T-helper 22 cell (primary cell): ENCODE measurements at places on chromosomes 7 and 10.

DNA sequence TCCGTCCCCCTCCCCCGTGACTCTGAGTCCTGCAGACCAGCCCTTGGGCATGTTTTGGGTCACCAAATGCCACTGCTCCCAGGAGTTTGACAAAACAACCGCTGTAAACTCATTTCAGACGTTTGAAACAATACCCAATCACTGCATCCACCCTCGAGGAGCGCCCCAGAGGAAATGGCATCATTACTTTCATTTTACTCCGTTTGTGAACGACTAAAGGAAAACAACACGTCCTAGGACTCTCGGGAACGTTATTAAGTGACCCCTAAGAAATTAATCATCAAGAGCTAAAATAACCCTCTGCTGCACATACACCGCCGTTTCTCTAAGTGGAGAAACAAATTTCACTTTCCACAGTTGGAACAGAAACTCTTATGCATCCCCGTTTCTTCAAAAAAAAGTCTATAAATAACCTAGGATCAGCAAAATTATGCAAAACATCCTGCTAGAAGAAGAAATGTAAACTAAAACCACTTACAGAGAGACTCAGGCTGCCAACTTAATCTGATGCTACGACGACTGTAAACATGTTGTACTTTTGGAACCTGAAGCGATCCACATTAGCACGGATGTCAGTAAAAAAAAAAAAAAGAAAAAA is 109.9 kb upstream of the EFCAB10 start:
- peak; percentile 32 for DNase-seq

DNA sequence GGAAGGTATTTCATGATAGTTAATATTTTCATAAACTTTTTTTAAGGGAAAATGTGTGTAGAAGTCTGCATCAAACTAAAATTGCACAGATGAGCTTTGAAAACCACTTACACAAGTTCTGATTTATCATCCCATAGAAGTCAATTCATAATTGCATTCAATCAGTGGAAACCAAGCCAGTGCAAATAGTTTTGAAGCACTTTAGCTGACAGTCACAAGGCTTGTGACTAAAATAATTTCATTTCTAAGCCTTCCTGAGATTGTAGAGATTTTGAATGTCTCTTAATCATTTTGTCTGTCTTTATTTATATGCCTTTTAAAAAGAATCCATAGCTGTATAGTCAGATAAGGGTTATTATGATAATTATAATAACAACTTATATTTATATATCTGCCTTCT is 41.4 kb downstream of the EXOC4 start:
- DNase-seq = no peak

DNA sequence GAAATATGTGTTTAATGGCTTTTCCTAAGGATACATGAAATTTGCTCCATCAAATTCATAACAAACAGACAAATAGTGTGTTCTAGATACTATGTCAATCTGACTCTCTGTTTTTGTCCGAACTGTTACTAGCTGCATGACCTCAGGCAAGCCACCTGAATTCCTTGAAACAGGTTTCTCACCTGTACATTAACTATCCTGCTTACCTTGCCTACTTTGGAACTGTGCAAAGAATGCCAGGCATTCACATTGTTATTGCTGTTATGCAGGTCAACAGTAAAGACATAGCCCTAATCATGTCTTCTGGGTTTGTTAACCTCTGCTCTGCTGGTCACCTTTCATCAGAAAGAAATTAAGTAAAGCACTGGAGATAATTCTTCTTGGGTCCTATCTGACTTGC is 1283.9 kb upstream of the CELF2 start:
- DNase-seq = no peak

DNA sequence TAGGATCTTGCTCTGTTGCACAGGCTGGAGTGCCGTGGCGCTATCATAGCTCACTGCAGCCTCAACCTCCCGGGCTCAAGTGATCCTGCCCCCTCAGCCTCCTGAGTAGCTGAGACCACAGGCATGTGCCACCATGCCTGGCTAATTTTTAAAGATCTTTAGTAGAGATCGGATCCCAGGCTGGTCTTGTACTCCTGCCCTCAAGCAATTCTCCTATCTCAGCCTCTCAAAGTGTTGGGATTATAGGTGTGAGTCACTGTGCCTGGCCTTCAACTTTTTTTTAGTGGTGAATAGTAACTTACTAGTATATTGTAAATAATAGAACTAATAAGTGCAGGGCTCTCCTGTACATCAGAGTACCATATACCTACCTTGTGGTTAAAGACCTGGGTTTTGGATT is 52.1 kb upstream of the LMTK2 start:
- no peak for DNase-seq

DNA sequence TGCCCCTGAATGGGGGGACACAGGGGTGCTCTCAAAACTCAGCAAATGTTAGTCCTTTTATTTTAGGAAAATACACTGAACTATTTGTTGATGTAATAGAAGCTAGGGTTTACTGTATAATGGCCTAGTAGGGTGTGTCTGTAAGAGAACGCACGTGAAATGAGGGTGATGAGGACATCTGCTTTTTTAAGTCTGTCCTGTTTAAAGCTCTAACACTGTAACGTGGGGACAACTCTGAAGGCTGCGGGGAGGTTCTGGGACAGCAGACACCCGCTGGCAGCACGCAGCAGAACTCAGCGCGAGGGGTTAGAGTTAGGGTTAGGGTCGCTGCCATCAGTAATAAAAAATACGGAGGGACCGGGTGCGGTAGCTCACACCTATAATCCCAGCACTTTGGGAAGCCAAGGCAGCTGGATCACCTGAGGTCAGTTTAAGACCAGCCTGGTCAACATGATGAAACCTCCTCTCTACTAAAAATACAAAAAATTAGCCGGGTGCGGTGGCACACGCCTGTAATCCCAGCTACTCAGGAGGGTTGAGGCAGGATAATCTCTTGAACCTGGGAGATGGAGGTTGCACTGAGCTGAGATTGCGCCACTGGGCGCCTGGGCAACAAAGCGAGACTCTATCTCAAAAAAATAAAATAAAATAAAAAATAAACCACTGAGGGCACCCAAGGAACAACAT is 98.0 kb downstream of the CTBP2 start:
- no peak for DNase-seq

DNA sequence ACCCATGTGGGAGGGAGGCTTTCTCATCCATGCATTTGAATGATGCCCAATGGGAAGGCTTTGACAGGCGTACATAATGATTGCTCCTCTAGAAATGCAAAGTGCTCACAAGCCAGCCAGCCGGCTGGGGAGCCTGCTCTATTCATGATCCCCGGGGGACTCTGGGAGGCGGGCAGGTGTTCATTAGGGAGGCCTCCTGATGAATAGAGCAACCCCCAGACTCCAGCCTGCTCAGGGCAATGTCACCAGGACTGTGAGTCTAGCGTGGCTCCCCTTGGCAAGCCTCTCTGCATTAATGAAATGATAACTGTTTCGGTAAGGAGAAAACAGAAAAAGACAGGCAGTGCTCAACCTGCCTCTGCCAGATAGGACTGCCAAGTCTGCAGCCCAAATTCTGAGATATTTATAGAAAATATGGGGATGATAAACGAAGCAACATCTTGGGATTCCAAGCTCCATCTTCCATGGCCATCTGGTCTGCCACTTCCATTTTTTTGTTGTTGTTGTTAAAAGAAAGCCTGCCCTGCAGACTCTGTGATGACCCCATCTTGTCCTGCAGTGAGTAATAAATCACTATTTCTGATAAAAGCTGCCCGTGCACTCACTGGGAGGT is 236.4 kb downstream of the PRPF18 start:
- no peak for DNase-seq

DNA sequence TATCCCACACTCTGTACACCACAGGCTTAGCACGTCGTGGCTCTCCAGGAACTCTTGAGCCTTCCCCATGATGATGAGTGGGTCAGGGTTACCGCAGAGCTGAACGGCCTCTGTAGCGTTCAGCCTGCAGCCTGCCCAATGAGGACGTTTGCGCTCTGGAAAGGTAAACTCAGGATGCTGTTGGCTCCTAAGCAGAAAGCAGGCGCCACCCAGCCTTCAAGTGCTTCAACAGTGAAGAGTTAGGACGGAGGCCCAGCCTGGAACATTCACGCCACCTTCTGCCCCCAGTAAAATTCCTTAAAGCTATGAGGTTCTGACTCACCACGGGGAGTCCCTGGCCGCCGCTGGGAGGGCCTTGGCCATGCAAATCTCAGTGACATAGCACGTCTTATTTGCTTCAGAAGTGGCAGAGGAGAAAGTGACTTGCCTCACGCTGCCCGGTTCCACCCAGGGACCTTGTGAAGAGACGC is 161.5 kb upstream of the SH2B2 start:
- no peak for DNase-seq

GRCh38 chr7:66164356-66164755 is 40.8 kb upstream of the TPST1 start:
- no peak for DNase-seq
